ENCODE measurements at places on chromosomes 16 and 17.

DNA sequence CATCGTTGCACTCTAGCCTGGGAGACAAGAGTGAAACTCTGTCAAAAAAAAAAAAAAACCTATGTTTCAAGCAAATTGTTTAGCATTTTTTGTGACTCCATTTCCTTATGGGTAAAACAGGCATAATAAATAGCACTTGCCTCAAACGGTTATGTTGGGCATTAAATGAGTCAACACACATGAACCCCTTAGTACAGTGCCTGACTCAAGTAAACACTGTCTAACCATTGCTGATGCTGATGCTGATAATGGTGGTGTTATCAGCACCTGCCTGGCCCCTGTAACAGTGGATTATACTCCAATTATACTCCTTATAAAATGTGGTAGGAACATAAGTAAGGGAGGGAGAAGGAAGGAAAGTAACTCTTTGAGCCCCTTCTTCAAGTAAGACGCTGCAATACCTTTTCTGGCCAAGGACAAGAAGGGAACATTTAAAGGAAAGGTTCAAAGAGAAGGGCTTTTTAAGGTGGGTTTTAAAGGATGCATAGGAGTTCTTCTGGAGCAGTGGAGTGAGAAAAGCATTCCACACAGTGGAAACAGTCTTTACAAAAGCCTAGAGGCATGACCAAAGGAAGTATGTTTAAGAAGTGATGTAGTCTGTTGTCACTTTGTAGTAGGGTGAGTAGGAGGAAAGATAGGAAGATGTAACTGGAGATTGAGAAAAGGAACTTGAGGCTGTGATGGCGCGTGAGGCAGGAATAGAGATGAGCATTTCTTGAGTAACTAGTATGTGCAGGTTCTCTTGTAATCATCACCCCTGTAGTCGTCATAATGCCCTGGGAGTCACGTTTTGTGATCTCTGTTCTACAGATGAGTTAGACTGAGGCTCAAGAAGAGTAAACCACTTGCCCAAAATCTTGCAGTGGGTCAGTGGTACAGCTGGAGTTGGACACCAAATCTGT lies 4.3 kb downstream of the SCNN1B start:
- DNase-seq: no peak

GRCh38 chr16:72927199-72928089 lies 120.5 kb downstream of the ZFHX3 start:
- DNase-seq: no peak

- no peak for DNase-seq
These were observed 5.4 kb upstream of the FSCN2 start for GRCh38 chr17:81522491-81523401.

DNA sequence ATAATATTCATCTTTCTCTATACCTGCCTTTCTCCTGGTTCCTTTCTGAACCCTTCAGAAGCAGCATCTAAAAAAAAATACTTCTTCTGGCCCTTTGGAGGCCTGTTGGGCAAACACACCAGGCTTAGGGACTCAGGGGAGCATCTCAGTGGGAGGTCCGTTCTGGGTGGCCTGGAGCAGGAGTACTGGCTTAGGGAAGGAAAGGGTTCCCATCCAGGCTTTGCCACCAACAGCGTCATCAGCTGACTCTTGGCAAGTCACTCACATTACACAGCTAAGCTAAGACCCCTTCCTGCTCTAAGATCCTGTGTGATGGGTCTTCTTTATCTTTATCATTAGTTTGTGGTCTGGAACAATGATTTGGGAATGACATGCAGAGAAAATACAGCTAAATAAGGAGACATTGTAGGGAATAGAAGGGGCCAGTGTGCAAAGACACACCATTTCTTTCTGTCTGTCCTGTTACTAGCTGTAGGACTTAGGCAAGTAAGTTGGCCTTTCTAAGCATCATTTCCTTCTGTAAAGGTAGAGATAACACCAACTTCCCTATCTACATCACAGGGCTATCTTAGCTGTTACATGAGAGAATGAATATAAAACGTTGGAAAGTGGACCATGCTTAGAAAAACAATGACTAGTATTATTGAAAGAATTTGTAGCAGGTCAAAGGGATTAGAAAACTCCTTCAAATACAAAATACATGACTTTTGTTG lies 9.9 kb downstream of the PCTP start:
- DNase-seq: no peak

- DNase-seq: no peak
These were observed 201.2 kb upstream of the NOG start for GRCh38 chr17:56392321-56392720.

GRCh38 chr16:71287911-71288310 lies 1.3 kb downstream of the CMTR2 start:
- DNase-seq: no peak

DNA sequence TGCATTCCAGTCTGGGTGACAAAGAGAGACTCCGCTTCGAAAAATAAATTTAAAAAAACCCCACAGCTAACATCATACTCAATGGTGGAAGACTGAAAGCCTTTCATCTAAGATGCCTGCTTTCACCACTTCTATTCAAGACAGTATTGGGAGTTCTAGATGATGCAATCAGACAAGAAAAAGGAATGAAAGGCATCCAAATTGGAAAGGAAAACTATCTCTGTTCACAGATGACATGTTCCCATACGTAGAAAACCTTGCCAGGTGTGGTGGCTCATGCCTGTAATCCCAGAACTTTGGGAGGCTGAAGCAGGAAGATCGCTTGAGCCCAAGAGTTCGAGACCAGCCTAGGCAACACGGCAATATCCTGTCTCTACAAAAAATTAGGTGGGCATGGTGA lies 31.1 kb downstream of the RANBP10 start:
- DNase-seq: no peak

GRCh38 chr17:50056961-50057330 lies 1.0 kb downstream of the ITGA3 start:
- DNase-seq: no peak

GRCh38 chr17:6435968-6436367 lies 1.0 kb upstream of the AIPL1 start:
- peak; percentile 49 for DNase-seq

Measured in stimulated activated CD4-positive, alpha-beta T cell treated with anti-CD3 and anti-CD28 coated beads, Interleukin-1b, Interleukin-23, amount 100 ng/mL, for 1 hour (primary cell).